NCI-H1694 (cell line): ENCODE measurements at places on chromosomes 7 and 10.
A peak's percentile ranks its signal among the peaks of the same experiment; 100 is the strongest.

DNA sequence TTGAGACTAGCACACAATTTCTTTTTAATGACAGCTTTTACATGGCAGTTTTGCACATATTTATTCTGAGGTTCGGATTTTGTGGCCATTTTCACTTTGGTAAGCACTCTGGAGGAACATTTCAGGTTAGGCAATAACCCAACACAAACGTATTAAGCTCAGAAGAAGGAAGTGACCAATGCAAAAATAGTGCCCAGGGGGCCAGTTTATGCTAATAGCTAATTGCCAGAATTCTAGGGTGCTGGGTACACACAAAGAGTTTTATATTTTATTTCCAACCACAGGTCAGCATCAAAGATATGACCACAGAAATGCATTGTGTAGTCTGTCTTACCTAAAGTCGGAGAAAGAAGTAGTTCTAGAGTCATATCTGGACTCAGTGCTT, 8.4 kb upstream of the AGR2 start:
- no peak for DNase-seq

- no peak for DNase-seq
Measured at GRCh38 chr7:159112136-159113011, 32.3 kb downstream of the VIPR2 start.

GRCh38 chr10:78494179-78494578, 460.5 kb downstream of the RPS24 start:
- DNase-seq = no peak

GRCh38 chr7:36984710-36985312, 260.5 kb upstream of the AOAH start:
- DNase-seq = peak; percentile 29

- no peak for DNase-seq
Measured at GRCh38 chr10:49647554-49647953, 31.9 kb upstream of the C10orf53 start.

GRCh38 chr7:24038993-24039392, 245.0 kb upstream of the NPY start:
- DNase-seq = no peak

DNA sequence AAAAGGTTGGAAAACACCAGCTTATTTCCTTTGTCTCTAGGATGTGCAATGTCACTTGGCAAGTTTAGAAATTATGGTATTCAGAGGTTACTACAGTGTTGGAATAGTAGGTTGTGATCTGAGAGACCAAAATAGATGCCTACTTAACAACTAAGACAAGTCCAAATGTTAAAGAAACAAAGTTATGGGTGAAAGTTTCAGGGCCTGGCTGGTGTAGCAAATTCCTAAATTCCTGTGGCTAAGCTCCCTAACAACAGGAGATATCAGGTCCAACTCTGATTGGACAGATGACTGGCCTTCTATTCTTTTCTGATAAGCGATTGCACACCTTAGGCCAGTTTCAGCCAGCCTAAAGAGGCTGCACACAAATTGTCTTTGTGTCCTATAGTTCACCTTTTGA, 873.5 kb downstream of the REEP3 start:
- no peak for DNase-seq

GRCh38 chr7:123154231-123154860, 45.4 kb downstream of the SLC13A1 start:
- peak; percentile 76 for DNase-seq

DNA sequence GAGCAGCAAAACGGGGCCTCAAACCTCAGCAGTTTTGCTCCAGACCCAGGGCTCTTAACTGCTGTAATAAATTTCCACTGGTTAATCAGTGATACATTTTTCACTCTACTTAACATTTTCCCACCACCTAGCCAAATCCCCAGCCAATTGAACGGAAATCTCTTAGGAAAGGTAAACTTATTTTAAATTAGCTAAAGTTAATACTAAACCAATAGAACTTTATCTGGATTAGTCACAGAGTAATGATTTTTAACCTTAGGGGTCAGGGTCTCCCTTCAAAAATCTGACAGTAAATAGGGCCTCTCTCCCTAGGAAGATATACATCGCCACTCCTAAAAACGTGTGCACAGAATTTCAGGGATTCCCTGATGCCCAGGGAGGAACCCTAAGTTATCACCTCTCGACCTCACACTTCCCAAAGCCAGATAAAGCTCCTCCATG, 87.4 kb upstream of the KMT2E start:
- DNase-seq = no peak

DNA sequence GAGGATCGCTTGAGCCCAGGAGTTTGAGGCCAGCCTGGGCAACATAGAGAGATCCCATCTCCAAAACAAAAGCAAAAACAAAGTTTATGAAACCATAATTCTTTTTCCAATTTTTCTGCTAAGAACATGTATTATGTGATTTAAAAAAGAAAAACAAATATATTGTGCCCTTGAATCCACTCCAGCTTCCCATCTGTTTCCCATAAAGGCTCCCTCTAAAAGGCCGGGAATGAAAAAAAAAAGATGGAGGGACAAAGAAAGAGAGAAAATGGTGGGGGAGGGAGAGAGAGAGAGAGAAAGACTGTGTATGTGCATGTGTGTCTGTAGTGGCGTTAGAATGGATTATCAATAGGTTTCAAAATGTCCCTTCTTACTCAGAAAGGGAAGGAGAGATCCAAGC, 20.5 kb upstream of the GSDME start:
- DNase-seq = no peak

- no peak for DNase-seq
Measured at GRCh38 chr10:71667387-71667752, 52.2 kb downstream of the C10orf105 start.

DNA sequence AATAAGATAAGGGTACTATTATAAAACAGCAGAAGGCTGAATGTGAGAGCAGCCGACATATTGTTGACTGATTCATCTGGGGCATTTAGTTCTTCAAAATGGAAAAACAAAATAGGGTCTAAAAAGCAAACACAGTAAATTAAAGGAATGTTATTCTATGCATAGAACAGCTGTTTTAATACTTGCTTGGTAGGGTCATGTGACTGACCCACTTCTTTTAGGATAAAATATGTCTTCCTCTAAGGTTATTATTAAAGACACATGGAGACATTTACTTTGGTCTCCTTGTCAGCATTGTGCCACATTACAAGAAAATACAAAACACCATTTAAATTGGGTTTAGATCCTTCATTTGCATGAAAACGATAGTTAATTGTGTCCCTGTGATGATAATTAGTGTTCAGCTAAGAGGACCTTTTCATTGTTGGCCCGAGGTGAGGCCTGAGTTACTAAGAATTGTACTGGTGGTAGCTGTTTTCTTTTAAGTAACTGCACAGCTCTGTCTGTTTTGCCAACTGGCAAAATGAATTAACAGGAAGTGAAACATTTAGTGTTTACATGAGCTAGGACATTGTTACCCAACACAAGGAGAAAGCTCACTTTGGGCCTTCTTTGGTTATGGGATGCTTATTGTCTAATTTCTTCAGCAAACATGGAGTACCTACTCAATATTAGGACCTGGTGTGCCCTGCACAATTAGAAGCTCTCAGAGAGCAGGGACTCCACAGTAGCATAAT, 764.4 kb downstream of the LRMDA start:
- DNase-seq = no peak

GRCh38 chr10:70964881-70965280, 76.5 kb upstream of the PCBD1 start:
- DNase-seq = no peak

GRCh38 chr10:5356302-5356763, 8.4 kb upstream of the UCN3 start:
- no peak for DNase-seq

DNA sequence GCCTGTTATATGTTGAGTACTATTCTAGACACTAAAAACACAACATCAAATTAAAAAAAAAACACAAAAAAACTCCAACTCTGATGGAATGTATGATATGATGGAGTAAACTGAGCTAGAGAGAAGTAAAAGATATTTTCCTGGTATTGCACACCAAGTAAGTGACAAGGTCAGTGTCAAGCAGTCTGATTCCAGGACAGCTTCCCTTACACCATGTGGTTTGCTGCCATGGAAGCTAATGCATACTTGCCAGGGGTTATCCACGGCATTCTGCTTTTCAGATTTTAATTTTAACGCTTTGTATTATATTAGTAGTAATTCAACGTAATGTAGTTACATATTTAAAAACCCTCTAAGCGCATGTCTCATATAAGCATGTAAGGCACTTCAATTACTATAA, 48.4 kb downstream of the CACNA2D1 start:
- no peak for DNase-seq

GRCh38 chr10:12561307-12561706, 212.0 kb downstream of the CAMK1D start:
- DNase-seq = no peak

- peak; percentile 67 for DNase-seq
Measured at GRCh38 chr7:140230861-140231770, 54.3 kb upstream of the KDM7A start.

DNA sequence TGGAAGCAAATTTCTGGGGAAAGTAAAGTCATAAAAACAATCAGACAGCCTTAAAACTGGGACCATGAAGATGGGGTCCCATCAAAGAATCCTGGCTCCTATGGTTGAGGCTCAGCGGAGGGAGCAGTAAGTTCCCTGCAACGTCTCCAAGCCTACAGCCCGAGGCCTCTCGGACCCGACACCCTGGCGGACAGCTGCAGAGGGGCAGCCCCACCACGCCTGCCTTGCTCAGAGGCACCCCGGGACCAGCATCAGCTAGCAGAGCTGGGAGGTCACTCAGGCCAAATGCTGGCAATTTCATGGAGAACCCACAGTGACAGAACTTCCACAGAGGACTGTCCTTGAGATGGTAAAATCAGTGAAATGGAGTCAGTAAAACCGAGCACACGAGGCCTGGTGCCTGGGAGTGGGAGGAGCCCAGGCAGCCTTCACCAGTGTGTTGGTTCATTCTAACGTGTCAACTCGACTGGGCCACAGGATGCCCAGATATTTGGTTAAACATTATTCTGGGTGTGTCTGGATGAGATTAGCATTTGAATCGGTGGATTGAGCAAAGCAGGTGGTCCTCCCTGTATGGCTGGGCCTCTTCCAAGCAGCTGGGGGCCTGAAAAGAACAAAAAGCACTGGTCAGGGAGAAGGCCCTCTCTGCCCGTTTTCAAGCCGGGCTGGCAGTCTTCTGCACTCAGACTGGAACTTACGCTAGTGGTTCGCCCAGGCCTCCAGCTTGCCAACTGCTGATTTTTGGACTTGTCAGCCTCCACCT, 96.2 kb upstream of the INSIG1 start:
- no peak for DNase-seq
